Natural killer cell (primary cell): ENCODE measurements at places on chromosomes 6 and 20. TPM values are rescaled to one million over a fixed set of nuclear protein-coding genes. Genes with fewer than 3 reads are reported as not detected.

GRCh38 chr6:127921982-127922381 is 21.1 kb upstream of the THEMIS start:
- no peak for DNase-seq

DNA sequence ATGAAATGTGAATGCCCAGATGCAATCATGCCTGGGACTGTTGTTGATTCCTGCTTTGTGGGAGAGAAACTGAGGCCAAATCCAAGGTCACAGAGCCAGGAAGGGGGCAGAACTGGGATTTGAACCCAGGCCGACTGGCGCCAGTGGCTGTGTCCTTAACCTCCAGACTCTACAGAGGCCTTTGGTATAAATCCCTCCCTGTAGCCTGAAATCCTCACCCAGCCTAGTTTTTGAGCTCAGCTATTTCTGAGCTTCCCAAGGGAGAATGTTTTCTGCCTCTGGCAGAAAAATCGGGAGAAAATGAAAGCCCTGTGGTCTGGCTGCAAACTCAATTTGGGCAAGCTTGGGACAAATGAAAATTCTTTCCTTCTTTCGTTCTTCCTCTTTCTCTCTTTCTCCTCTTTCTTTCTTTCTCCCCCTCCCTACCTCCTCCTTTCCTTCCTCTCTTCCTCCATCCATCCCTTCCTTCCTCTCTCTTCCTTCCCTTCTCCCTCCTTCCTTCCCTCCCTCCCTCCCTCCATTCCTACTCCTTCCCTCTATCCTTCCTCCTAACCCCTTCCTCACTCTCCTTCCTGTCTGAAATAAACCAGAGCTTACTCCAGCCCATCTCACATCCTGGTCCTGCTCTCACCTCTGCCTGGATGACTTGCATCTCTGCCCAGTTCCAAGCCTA is 34.9 kb downstream of the SNAI1 start:
- DNase-seq = no peak

DNA sequence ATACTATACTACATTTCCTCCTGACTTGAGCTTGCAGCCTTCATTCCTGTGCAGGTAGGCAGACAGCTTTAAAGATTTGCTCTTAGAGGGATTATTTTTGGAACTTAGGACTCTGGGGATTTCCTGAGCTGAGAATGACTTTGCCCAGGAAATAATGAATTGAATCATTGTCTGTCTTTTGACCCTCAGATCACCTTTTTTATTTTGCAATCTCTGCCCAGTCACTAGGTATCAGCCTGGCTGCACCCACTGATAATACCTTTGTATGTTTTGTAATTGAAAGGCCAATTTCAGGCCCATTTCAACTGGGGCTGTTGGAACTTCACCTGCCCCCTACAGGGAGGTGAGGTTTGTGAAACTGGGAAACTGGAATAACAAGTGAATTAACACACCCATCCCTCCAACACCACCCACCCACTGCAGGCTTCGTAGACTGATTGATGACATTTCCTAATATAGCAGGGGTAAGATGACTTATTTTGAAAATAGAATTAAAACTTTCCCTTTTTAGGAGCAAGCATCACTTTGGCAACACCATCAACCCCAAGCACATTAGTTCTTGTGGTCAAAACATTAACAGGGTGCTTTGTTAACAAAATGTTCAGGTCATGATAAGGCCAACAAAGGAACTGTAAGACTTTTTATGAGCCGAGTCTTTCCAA is 157.1 kb upstream of the CENPW start:
- no peak for DNase-seq

- no peak for DNase-seq
Observed at GRCh38 chr20:50805349-50805684, 10.5 kb downstream of the BCAS4 start.

DNA sequence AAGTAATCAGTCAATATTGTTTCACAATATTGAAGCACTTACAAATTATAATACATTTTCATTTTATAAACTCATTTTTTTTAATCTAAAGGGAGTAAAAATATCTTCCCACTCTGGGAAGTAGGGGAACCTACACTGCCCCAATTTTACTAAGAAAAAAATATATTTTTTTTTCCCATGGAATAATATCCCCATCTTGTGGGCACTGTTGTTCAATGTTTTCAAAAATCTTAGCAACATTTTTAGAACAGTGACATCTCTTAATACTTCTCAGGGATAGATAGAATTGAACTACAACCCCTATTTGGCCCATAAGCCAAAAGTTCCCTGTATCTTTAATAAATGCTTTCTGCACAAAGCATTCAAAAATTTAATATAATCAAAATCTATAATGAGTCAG is 42.9 kb downstream of the ARHGAP18 start:
- DNase-seq = no peak

DNA sequence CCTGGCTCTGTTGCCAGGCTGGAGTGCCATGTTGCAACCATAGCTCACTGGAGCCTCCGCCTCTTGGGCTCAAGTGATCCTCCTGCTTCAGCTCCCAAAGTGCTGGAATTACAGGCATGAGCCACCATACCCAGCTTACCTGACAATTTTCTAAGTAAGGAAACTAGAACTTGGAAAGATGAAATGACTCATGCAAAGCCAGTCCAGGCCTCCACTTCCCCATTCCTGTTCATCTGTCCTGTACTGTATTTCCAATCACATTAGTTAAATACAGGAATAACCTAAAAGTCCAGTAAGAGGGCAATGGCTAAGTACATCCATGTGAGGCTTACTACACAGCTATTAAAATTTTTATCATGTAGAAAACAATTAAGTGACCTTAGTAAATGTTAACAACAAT is 8.3 kb upstream of the ADGB start:
- no peak for DNase-seq

- DNase-seq = no peak
Observed at GRCh38 chr6:20837189-20837588, 302.9 kb downstream of the CDKAL1 start.

GRCh38 chr6:38179300-38179699 is 359.8 kb downstream of the ZFAND3 start:
- no peak for DNase-seq

DNA sequence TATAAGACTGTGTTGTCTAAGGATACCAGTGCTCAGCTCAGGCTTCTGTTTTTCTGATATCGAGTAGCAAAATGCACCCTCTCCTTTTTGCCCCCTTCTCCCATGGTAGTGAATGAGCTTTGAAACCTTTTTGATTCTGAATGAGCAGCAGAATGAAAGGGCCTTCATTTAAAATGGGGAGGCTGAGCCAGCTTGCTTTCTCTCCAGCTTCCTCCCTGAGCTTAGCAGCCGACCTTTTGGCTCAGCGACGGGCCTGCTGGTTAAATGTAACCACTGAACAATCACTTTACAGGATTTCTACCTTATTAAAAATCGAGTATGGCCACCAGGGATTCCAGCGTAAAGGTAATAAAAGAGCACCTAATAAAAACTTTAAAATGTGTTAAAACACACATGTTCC is 133.7 kb upstream of the SPACA1 start:
- no peak for DNase-seq

DNA sequence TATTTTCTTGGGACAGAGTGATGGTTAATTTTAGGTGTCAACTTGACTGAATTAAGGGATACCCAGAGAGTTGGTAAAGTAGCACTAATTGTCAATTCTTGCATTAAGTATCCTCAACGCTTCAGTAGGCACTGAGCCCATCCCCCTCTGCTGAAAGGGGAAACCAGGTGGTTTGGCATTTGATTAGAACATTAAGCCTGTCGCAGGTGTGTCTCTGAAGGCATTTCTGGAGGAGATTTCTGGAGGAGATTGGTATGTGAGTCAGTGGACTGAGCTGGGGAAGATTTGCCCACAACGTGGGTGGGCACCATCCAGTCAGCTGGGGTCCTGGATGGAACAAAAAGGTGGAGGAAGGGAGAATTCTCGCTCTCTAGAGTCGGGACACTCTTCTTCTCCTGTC is 119.8 kb downstream of the RFX6 start:
- no peak for DNase-seq

GRCh38 chr6:46217671-46218131 is 46.9 kb upstream of the ENPP5 start:
- no peak for DNase-seq

GRCh38 chr6:77030929-77031674 is 432.2 kb downstream of the HTR1B start:
- DNase-seq = no peak

GRCh38 chr6:85685713-85686112 is 43.0 kb upstream of the SYNCRIP start:
- no peak for DNase-seq

DNA sequence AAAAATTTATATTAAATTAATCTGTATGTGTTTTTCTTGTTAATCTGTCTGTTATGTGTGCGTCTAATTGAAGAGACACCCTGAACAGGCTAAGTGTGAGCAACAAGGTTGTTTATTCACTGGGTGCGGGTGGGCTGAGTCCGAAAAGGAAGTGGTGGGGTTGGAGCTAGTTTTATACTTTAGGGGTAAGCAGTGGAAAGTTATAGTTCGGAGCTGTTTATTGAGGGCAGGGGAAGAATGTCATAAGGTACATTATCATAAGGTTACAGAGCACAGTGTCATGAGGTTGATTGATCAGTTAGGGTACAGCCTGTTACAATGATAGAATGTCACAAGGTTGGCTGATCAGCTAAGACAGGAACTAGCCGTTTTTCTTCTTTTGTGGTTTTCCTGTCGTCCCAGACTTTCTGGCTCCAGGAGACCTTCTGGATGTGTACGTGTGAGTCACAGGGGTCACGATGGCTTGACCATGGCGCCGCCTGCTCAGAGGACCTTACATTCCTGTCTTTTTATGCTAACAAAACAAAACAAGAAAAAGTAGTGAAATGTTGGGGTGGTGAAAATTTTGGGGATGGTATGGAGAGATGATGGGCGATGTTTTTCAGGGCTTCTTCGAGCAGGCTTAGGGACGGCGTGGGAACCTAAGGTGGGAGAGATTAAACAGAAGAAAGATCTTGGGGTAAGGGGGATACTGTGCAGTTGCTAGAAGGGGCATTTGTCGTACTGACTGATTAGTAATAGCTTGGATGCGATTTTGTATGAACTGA is 754.0 kb upstream of the ADGRB3 start:
- DNase-seq = no peak

DNA sequence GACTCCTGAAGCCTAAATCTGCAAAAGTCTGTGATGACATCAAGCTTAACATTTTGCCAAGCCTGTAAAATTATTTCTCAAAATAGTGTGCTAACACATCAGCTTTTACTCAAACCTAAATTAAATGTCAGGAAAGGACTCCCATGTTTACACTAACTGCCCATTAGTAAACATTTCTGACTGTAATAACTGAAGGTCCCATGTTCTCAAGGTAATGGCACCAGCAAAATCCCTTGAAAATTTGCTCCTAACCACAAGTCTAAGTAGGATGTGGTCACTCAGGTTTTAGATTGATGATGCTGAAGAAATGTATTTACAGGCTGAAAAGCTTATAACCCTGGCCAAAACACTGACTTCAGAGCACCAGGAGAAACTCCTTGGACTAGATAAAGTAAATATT is 33.0 kb downstream of the BACH2 start:
- no peak for DNase-seq

DNA sequence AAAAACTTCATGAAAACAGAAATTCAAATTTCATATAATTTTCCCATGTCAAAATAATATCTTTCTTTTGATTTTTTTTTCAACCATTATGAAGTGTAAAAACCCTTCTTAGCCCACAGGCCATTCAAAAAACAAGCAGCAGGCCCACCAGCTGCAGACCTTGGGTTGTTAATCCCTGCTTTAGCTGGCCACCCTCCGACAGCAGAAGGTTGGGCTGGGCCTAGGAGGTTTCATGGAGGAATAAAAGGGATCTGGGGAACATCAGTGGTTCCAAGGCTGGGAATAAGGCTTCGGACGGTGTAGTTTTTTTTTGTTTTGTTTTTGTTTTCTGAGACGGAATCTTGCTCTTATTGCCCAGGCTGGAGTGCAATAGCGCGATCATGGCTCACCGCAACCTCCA is 3.6 kb upstream of the HSP90AB1 start:
- no peak for DNase-seq

DNA sequence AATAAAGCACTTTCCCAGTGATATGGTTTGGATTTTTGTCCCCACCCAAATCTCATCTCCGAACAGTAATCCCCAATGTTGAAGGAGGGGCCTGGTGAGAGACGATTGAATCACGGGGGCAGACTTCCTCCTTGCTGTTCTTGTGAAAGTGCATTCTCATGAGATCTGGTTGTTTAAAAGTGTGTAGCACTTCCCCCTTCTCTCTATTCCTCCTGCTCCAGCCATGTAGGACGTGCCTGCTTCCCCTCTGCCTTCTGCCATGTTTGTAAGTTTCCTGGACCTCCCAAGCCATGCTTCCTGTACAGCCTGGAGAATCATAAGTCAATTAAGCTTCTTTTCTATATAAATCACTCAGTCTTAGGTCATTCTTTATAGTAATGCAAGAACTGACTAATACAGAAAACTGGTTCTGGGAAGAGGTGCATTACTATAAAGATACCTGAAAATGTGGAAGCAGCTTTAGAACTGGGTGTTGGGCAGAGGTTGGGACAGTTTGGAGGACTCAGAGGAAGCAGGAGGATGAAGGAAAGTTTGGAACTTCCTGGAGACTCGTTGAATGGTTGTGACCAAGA is 7.4 kb downstream of the EPM2A start:
- no peak for DNase-seq

DNA sequence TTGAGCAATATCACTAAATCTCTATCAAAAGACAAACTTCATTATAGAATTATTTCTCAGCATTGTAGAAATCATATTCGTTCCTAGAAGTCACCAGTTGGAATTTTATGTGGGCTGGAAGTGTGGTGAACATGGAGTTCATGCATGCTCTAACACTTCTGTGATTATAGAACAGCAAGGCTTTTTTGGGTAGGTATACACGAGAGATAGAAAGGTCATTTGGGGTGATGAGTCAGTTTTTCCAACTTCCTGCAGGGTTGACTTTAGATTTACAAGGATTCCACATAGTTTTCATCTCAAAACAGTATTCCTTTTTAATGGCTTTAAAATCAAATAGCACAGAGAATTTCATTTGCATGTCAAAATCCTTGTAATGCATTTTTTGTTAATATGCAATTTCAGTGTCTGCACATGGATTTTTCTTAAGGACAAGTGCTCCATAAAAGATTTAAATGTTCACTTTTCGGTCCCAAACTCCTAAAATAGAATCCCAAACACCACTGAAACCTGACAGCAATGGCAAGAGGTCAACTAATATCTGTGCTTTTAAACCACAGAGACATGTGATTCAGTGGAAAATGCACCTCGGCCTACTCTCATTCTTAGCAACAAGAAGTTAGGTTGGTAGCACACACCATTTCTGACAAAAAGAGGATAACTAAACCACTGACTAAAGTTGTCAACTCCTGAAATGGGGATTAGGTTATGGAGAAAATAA is 211.0 kb downstream of the MOXD1 start:
- DNase-seq = no peak

- DNase-seq = no peak
Observed at GRCh38 chr6:82865461-82865860, 200.2 kb downstream of the UBE3D start.

Gene RGS19
- 76.4 TPM for total RNA-seq

Gene LYRM2
- total RNA-seq = 25.0 TPM

Gene TSBP1
- total RNA-seq = not detected

Gene HDGFL1
- not detected for total RNA-seq

Gene NHLRC1
- total RNA-seq = 0.58 TPM

Gene NRSN1
- not detected for total RNA-seq

Gene COL11A2
- total RNA-seq = 0.94 TPM

Gene PRSS16
- 2.0 TPM for total RNA-seq

Gene OR12D3
- not detected for total RNA-seq

Gene PNPLA1
- 0.61 TPM for total RNA-seq
